ENCODE measurements at places on chromosomes 2 and 18. TPM values are rescaled to one million over a fixed set of nuclear protein-coding genes. Genes with fewer than 3 reads are reported as not detected.
A peak's percentile ranks its signal among the peaks of the same experiment; 100 is the strongest.

The SETBP1 gene
- total RNA-seq: 34.7 TPM

The POTEJ gene
- total RNA-seq: not detected

The EXOC6B gene
- total RNA-seq: 48.9 TPM

The PARD6G gene
- 19.8 TPM for total RNA-seq

The RAD51AP2 gene
- total RNA-seq: 0.17 TPM

The SIX3 gene
- not detected for total RNA-seq

The KCNG2 gene
- total RNA-seq: not detected

The ATG4B gene
- total RNA-seq: 70.3 TPM

The MAPRE3 gene
- total RNA-seq: 25.0 TPM

The EFR3B gene
- total RNA-seq: not detected

DNA sequence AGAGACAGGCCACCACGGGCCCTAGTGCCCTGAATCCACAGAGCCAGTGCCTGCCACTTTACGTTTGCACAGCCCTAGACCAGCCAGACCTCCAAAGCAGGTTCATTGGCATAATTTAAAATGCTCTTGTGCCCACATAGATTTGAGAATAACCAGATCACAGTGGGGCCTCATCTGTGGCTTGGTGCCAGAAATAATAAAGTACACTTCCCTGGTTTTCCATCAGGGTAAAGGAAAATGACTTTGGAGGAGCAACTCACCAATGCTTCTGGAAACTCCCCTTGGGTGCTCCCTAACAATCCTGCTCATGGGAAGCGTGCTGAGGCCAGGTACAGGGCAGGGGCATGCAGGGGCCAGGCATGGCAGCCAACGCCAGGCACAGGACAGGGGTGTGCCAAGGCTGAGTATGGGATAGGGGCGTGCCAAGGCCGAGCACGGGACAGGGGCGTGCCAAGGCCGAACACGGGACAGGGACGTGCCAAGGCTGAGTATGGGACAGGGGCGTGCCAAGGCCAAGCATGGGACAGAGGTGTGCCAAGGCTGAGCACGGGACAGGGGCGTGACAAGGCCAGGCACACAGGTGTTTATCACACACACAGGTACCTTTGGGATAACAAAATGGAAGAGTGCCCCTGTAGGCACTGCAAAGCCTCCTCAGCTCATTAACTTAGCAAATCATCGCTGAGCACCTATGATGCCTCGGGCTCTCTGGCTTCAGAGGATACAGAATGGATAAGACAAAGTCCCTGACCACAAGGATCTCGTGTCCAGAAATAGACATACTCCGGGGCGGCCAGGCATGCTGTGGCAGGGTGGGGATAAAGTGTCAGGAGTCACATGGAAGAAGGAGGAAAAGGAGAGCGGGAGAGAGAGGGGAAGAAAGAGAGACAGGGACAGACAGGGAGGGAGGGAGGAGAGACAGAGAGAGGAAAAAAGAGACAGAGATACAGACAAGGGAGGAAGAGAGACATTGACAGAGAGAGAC lies 334.7 kb downstream of the EIPR1 start:
- DNase-seq: no peak

GRCh38 chr2:37648331-37649011 lies 23.0 kb downstream of the CDC42EP3 start:
- no peak for DNase-seq

DNA sequence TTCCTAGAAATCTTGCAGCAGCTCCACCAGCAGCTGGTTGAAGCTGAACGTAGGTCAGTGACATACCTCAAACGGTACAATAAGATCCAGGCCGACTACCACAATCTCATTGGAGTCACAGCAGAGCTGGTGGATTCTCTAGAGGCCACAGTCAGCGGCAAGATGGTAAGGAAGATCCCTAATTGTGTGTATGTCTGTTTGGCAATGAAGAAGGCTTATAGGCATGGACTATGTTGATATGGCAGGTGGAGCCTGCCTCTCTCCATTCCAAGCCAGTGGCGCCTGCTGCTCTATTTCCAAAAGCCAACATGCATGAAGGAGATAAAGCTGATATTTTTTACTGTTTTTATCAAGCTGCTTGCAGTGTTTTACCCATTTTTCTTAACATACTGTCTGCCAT lies 36.8 kb downstream of the ARMC9 start:
- DNase-seq: no peak

- no peak for DNase-seq
Observed at GRCh38 chr2:237911363-237912017, 52.1 kb downstream of the RAMP1 start.

- no peak for DNase-seq
Observed at GRCh38 chr2:71894261-71894660, 253.4 kb downstream of the CYP26B1 start.

- no peak for DNase-seq
Observed at GRCh38 chr2:68734176-68734575, 435 bp upstream of the ARHGAP25 start.

- DNase-seq: no peak
Observed at GRCh38 chr18:75208836-75209128, 157 bp downstream of the PTGR3 start.

DNA sequence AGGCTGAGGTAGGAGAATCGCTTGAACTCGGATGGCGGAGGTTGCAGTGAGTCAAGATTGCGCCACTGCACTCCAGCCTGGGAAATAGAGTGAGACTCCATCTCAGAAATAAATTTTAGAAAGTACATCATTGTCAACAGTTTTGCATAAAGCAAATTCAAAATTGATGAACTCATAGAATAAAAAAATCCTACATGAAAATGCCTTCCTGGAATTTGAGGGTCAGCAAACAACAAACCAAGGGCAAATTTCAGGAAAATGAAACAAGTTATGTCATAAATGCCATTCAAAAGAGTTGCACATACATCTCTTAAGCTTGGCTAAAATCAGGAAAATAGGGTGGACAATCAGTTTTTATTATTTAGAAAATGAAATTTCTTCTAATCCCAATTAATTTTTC lies 45.1 kb downstream of the COL5A2 start:
- DNase-seq: no peak

DNA sequence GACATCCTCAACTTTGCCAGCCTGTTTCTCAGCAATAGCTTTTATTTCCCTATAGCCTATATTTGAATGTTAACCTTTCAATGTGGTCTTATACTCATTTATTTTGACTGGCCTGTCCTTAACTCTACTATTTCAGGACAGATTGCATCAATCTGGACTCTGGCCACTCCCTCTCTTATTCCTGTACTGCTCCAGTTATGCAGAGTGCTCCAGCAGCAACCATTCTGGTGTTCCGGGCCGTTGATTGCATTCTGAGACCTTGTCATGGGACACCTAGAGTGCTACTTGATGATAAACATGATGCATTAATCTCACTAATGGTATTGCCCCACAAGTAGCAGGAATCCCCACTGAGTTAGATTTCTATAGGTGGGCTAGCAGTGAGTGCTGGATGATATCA lies 363.4 kb downstream of the LRRTM1 start:
- no peak for DNase-seq

DNA sequence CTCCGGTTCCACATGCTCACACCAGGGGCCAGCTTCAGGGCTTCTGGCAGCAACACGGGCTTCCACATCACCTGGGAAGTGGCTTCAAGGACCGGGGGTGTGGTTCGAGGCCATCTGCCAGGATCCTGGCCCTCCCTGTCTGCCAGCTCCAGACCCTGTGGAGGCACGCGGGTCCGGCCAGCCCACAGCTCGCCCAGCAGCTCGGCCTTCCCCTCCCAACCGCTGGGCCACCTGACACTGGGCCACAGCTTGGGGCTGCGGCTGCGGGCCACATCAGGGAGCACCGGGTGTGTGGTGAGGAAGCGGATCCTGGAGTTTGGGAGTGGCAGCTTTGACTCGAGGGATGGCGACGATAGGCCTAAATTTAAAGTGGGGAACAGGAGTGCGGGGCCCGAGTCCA lies 7.0 kb downstream of the C2orf81 start:
- no peak for DNase-seq

GRCh38 chr18:74525741-74526140 lies 8.6 kb upstream of the CNDP1 start:
- DNase-seq: no peak

- DNase-seq: no peak
Observed at GRCh38 chr2:1993711-1994682, 249.7 kb upstream of the PXDN start.

DNA sequence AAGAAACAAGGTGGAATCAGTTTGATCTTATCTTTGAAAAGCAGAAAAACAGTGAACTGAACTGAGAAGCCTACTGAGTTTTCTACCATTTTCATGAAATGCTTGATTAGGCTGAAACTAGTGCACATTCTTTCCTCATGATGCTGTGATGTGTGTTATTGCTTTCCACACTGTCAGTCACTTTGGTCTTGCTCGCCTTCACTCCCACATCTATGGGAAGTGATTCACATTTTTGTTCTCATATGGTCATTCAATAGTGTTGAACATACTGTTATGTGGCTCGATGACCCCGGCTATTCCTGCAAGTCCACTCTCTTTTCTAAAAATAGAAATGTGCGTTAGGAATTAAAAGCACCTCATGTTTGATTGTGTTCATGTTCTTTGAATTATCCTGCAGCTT lies 129.7 kb downstream of the TGIF1 start:
- peak; percentile 84 for DNase-seq

- DNase-seq: no peak
Observed at GRCh38 chr18:9178557-9178956, 42.0 kb downstream of the ANKRD12 start.

- DNase-seq: peak; percentile 69
Observed at GRCh38 chr2:191927319-191927867, 80.5 kb upstream of the CAVIN2 start.

DNA sequence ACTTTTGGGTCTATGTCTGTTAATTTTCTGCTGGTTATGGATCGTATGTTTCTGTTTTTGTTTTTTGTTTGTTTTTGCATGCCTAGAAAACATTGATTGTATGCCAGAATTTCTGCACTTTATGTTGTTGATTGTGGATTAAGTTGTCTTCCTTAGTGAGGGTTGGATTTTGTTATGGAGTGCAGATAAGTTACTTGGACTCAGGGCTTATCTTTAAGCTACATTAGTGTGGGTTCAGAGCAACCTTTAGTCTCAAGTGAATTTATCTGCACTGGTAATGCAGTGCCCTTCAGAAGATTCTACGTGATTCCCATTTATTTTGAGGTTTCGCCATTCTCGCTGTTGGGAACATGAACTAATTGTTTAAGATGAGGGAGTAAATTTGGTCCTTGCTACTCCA lies 32.9 kb downstream of the UBR3 start:
- no peak for DNase-seq

- no peak for DNase-seq
Observed at GRCh38 chr2:223197046-223197445, 145.1 kb downstream of the KCNE4 start.

DNA sequence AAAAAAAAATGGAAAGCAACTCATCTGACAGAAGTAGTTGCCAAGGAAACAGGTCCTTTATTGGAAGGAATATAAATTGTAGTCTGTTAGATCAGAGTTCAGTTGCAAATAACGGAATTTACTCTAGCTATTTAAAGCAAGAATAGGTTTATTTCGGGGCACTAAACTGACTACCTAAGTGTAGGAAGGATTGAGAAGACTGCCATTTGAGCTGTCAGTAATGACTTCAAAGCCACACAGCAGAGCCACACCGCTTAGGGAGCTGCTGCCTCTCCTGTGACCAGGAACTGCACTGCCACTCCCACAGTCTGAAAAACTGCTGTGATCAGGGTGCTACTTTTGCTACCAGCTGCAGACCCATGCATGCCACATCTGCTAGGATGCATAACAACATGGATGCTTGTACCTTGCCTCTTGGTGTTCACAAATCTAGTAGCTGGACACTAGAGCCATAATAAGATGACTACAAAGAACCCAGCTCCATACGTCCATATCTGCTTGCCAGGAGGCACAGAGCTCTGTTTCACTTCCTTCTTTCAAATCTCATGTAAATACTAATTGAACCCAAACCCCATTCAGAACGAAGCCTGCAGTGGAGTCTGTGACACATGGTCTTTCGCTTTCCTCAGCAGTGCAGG lies 2.2 kb downstream of the DSG2 start:
- no peak for DNase-seq

DNA sequence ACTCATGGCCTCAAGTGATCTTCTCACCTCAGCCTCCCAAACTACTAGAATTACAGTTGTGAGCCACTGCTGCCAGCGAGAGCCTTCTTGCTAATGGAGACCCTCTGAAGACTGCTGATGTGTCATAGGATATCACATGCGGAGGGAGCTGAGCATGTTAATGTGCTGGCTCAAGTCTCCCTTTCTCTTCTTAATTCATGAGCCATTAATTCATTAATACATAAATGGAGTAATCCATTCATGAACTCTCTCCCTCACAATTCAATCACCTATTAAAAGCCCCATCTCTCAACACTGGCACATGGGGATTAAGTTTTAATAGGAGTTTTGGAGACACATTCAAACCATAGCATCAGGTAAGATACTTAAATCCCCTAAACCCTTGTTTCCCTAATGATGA lies 54.8 kb downstream of the SYT4 start:
- DNase-seq: no peak

- DNase-seq: no peak
Observed at GRCh38 chr2:12391116-12391515, 325.6 kb upstream of the TRIB2 start.

DNA sequence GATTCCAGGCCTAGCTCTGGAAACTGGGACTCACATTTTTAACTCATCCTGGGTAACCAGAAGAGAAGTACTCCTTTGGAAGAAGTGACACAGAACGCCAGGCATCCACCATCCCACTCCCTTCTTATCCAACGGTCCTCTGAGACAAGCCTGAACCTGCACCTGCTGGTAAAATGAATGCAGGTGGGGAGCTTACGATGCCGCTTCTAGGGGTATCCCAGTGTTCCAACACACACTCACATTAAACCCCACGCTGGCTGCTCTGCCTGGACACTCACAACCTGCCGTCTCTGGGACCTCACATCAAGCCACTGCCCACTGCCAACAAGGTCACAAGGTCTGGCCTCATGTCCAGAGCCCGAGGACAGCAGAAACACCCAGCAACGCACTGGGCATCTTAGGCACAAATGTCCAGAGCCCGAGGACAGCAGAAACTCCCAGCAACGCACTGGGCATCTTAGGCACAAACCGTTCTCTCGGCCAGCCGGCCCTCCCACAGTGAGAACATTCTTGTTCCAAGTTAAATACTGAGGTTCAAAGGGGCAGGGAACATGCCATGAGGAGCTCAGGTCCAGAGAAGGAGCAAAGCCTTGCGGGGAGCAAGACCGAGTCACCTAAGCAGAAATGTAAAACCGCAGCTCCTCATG lies 9.9 kb downstream of the SLC66A2 start:
- no peak for DNase-seq

DNA sequence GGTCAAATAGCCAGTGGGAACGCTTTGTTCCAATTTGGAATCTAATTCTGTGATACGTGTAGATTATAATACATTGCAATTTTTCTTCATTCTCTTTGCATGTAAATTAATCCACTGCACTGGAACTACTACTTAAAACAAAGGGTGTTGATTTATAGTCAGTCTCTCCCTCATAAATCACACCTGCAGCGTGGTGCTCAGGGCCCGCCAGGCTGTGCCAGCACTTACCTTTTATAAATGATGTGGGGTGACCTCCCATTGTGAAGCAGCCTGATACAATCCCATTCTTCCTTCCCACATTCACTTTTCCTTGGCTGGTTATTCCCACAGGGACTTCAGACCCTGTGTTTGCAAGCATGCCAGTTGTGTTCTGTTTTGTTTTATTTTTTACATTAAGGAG lies 302.3 kb upstream of the ID2 start:
- no peak for DNase-seq
